ENCODE measurements at places on chromosomes 2 and 18. TPM values are rescaled to one million over a fixed set of nuclear protein-coding genes. Genes with fewer than 3 reads are reported as not detected.

DNA sequence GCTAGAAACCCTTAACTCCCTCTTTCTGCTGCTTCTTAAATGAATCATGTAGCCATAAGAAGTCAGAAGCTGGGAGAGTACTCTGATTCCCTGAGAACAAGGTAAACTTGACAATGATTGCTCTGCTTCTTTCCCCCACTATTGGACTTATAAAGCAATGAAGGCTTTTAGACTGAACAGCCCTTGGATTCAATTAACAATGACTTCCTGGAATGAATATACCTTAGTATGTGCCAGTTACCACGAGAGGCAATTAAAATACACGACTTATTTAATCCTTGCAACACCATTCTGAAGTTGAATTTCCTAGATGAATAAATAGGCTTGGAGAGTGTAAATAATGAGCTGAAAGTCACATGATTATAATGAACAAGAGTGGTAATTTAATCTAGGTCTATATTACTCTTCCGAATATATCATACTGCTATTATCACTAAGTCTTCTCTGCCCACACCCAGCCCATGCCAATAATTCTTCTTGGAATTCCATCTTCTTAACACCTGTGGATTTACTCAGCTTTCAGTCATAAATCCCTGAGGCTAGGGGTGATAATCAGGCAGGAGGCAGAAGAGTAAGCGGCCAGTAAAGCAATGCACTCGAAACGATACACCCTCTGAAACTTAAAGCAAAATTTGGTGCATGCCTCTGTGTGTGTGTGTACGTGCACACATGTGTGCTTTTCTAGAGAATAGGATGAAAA is 170.2 kb downstream of the ATAD2B start:
- no peak for DNase-seq

DNA sequence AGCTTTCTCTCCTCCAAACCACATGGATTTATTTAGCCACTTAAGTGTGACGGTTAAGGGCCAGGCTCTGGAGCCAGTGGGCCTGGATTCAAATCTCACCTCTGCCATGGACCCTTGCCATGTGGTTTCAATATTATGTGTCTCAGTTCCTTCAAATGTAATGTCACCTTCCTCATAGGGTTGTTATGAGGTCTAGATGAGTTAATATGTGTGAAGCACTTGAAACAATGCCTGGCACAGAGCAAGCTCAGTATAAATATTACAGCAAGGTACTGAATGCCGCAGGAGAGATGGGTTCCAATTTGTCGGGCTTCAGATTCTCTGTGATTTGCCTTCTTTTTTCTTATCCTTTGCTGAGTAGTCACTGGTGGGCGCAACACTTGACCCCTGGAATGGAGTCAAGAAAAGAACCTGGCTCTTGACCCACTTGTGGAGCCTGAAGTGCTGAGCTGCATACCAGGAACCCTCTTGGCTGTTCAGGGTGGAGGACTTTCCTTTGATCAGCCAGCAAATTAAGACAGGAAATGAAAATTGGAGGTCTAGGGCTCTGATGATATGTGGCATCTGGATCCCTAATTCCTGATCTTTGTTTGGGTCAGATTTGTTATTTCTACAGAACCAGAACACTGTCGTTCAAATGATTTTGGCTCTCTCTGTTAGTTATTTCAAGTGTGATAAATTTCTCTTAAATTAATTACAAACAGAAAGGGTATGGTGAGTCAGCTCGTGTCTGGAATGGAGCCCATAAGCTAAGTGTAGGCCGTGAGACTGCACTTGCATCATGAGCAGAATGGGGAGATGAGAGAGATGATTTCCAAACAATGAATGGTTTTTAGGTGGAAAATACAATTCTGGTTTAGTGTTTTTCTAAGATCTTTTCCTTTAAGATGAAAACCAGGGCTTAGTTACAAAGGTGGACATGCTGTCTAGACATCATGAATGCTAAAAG is 293.0 kb downstream of the KCNS3 start:
- no peak for DNase-seq

DNA sequence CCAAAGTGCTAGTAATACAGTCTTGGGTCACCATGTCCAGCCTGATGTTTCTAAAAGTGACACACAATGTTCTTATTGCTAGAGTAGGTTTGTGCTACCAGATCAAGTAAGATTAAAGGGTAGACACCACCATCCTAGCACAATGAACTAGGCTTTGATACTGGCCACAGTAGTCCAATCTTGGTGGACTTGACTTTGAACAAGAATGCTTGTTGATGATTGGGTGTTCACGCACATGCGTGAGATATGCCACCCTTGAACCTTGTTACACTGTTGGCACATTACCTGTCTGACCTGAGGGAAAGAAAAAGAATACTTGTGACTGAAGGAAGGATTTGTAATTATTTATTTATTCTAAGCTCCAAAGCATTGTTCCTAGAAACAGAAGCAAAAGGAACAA is 72.1 kb upstream of the EMILIN2 start:
- no peak for DNase-seq

DNA sequence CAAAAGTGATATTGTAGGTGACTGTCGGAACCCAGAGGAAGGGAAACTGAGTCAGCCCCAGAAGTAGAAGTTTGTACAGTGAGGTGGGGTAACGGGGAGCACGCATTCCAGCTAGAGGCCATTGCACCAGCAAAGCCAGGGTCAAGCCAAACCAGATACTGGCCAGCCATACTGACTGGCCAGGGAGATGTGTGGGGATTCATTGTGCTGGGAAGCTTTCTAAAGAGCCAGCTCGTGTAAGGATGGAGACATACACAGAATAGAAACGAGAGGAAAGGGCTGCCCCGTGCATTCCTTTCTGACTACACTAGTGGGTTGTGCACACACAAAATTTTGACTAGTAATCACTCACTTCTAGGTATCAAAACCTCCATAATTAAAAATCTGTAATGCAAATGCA is 175.3 kb upstream of the PID1 start:
- DNase-seq: no peak

The IL36B gene
- not detected for total RNA-seq

The RNU2-63P gene
- not detected for total RNA-seq

The TIA1 gene
- total RNA-seq: 47.2 TPM

The SELENOI gene
- total RNA-seq: 10.9 TPM

The CHST9 gene
- total RNA-seq: 0.23 TPM

The TDRD15 gene
- total RNA-seq: 0.15 TPM

The GALNT5 gene
- 0.04 TPM for total RNA-seq

GRCh38 chr2:20198001-20198400 is 26.9 kb downstream of the SDC1 start:
- no peak for DNase-seq

- DNase-seq: no peak
These were observed 10.7 kb downstream of the PSTPIP2 start for GRCh38 chr18:46061387-46061786.

The SEPTIN10 gene
- total RNA-seq: 34.1 TPM

The ACYP2 gene
- total RNA-seq: 15.8 TPM

DNA sequence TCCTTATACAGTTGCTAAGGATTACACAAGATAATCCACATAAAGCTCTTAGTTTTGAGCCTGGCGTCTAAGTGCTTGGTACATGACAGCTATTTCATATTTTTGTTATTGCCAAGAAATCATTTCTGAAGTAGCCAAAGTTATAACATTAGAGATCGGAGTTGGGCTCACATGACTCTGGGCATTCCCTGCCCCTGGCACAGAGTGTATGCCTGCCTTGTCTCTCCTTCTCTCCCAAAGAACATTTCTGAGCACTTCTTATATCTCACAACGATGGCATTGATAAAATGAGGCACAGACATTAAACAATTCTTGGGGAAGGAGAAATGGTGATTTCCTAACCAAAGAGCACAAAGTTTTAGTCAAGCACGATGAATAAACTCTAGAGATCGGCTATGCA is 87.7 kb upstream of the DDX18 start:
- DNase-seq: no peak

- DNase-seq: no peak
These were observed 2786.5 kb downstream of the RPIA start for GRCh38 chr2:91477731-91478672.

- DNase-seq: no peak
These were observed 192.1 kb upstream of the RND3 start for GRCh38 chr2:150679456-150680120.

DNA sequence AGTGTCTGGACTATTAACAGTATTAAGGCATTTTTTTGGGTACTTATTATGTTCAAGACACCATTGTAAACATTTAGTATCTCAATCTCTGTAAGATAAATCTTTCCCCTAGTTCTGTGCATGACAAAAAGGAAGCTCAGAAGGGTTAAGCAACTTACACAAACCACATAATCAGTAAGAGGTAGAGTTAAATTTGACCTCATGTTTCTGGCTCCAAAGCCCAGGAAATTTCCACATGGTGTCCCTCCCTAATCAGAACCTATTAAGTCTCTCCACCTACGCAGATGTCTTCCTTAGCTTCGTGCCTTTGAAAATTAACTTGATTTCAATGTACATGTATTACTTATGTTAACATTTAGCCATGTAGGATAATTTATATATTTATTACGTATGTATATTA is 2.0 kb downstream of the MFSD6 start:
- DNase-seq: no peak

The RBKS gene
- 3.6 TPM for total RNA-seq

- DNase-seq: peak; percentile 83
These were observed at the start of the genes C2orf81 and WDR54 for GRCh38 chr2:74421221-74421870. Gene C2orf81 (minus strand): TSS chr2:74421619. CDS start chr2:74421560, 59 bp downstream. Gene WDR54 (plus strand): TSS chr2:74421730. CDS start chr2:74422154, 424 bp downstream.

GRCh38 chr18:31498574-31499524 is 872 bp downstream of the DSG2 start:
- DNase-seq: no peak

GRCh38 chr2:96961210-96961950 is 25.0 kb downstream of the FAM178B start:
- no peak for DNase-seq

The PRKAG3 gene
- total RNA-seq: not detected

- no peak for DNase-seq
These were observed 269.4 kb downstream of the LOXHD1 start for GRCh38 chr18:46387441-46388131.

The ALK gene
- not detected for total RNA-seq

The BAZ2B gene
- 17.2 TPM for total RNA-seq

The IL37 gene
- total RNA-seq: not detected

The MYO1B gene
- total RNA-seq: 51.0 TPM

DNA sequence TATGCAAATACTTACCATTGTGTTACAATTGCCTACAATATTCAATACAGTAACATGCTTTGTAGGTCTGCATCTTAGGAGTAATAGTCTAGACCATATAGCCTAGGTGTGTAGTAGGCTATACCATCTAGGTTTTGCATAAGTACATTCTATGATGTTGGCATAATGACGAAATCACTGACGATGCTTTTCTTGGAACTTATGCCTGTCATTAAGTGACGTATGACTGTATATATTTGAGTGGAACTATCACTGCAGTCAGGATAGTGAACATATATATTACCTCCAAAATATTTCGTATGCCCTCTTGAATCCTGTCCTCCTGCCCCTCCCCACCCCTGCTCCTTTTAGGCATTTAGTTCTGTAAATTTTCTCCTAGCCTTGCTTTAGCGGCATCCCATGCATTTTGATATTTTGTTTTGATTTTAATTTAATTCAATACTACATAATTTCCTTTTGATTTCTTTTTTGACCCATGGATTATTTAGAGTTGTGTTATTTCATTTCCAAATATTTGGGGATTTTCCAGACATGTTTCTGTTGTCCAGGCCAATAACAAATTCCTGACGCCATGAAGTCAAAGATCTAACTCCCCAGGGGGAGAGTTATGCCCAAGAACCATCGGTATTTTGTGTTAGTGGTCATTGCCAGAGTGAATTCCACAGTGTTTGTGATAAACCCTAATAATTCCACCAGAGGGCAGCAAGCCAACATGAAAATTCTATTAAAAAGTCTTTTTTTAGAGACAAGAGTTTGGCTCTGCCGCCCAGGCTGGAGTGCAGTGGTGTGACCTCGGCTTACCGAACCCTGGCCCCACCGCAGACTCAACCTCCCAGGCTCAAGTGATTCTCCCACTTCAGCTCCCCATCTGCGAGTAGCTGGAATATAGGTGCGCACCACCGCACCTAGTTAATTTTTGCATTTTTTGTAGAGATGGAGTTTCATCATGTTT is 24.2 kb upstream of the CASP8 start:
- DNase-seq: peak; percentile 53

- no peak for DNase-seq
These were observed 50.7 kb downstream of the RNF152 start for GRCh38 chr18:61842146-61842545.

The INHBB gene
- 0.66 TPM for total RNA-seq

DNA sequence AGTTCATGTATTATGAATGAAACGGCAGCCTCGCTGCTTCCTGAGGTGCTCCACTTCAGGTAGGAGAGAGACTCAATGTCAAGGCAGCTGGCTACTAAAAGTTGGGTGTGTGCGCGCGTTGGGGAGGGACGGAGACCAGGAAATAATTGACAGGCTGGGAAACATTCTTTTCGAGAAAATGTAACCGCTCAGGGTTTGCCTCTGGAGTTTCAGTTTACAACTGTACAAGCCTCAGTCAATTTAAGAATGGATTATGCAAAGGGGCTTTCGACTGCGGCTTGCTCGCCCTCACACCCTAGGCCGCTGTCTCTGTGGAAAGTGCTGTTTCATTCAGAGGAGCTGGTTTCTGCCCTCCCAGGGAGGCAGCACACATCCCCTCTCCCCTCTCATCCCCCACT is 4.4 kb upstream of the SPRED2 start:
- DNase-seq: no peak

GRCh38 chr18:21513292-21513691 is 87.2 kb downstream of the ESCO1 start:
- no peak for DNase-seq

The SLC9A2 gene
- total RNA-seq: 0.19 TPM

DNA sequence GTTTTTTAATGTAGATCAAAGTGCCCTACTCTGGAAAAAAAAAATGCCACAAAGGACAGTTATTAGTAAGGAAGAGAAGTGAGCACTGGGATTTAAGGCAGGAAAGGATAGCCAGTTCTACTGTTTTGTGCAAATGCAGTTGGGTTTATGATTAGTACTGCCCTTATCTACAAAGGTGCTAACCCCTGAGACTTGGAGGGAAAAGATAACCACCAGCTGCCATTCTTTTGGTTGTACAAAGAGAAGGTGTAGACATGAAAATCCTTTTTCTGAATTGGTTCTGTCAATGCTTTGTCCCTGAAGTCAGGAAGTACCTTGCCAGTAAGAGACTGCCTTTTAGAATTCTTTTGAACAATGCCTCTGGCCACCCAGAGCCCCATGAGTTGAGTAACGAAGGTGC is 11.3 kb downstream of the APLF start:
- no peak for DNase-seq

DNA sequence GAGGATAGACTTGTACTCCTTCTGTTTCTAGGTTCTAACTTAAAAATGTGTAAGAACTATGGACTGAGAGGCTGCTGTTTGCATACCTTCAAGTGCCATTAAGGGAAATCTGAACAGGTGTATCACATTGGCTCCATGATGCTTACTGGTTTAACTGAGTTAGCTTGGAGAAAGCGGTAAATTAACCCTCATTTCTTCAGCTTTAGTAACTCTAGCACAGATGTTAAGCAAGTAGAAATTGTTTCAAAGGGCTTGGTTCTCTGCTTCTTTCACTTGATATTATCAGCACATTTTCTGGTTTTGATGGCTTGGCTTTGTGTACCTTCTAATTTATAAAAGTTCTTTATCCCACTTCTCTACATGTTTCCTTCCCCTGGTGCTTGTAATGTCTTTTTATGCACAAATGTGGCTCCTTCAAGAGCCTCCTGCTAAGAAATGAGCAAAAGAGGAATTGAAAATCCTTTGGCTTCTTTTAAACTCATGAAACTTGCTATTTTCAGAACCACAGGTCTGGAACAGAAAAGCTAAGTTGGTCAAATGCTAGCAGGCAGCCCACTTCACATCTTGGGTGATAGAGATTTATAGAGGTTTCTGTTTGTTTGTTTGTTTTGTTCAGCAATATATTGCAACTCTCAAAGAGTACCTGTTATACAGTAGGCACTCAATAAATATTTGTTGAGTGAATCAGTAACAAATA is 249.9 kb upstream of the THUMPD2 start:
- DNase-seq: no peak
